ENCODE measurements at places on chromosomes 16 and 17.

- no peak for DNase-seq
These were observed 6.6 kb downstream of the KRABD2 start for GRCh38 chr17:8369944-8370343.

GRCh38 chr16:23464196-23464595 lies 11.2 kb upstream of the COG7 start:
- DNase-seq, result no peak

GRCh38 chr17:81163051-81163695 lies 2.1 kb upstream of the PVALEF start:
- no peak for DNase-seq

- DNase-seq, result no peak
These were observed 11.2 kb downstream of the FOXF1 start for GRCh38 chr16:86521236-86522197.

- DNase-seq, result no peak
These were observed 280.6 kb upstream of the SALL1 start for GRCh38 chr16:51431517-51432241.

DNA sequence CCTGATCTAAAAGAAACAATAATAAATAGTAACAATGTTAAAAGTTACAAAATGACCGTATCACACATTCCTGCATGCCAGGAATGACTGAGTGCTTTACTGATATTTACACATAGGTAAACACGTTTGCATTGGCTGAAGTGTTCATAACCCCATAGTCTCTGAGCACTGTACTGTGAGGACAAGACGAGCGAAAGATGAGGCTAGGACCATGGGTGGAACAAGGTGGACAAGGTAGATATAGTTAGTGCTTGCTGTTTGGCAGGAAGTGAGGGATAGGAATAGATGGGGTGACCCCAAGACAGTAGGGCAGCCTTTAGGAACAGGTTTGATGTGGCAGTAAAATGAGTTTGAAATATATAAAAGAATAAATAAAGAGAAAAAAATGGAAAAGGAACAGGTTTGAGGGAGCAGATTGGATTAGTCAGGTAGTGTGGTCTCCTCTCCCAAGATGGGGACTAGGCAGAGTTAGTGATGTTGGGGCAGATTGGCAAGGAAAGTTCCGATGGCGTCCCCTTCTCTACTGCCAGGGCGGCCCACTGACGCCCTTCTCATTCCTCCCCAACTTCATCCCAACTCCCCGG lies 452 bp upstream of the E2F4 start:
- DNase-seq, result no peak

- no peak for DNase-seq
These were observed 174.1 kb downstream of the WSCD1 start for GRCh38 chr17:6244253-6244652.

DNA sequence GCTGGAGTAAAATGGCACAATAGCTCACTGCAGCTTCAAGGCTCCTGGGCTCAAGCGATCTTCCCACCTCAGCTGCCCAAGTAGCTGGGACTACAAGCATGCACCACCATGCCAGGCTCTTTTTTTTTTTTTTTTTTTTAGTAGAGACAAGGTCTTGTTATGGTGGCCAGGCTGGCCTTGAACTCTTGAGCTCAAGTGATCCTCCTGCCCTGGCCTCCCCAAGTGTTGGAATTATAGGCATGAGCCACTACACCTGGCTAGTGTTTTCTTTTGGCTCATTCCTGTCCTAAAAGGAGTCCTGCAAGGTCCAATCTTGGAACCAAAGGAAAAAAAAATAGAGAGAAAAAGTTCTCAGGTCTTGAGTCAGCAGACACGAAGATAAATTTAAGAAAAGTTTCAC lies 30.8 kb downstream of the PKD1L3 start:
- DNase-seq, result no peak

DNA sequence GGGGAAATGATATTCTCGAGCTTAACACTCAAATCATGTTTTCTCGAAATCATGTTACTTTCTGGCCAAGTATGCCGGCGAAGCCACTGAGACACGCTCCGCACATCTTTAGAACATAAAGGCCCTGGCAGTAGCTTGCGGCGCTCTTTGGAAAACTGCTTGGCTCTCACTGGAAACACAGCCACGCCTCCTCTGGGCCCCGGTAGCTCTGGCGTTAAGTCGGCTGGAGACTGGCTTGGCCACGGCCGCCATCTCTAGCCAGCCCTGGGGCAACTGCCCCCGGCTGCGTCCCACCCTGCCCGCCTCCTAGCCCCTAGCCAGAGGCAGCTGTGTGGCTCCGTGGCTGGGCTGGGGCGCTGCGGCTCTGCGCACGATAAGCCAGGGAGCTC lies 9.2 kb upstream of the BAIAP2 start:
- DNase-seq, result no peak

DNA sequence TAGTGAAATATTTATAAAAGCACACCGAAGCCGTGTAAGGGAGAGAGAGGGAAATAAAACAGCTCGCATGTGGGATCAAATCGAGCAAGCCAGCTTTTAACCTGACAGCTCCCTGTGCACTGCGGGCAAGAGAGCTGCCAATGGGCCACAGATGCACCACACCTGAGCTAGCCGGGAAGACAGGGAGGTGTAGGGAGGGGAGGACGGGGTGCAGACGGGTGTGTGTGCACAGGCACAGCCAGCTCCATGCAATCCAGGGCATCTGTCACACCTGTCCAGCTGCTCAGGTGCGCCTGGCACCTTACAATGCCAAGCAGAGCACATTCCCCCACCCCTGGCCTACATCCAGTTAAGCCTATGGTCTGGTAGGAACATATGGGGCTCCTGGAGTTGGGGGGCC lies 70.0 kb downstream of the C16orf78 start:
- no peak for DNase-seq

DNA sequence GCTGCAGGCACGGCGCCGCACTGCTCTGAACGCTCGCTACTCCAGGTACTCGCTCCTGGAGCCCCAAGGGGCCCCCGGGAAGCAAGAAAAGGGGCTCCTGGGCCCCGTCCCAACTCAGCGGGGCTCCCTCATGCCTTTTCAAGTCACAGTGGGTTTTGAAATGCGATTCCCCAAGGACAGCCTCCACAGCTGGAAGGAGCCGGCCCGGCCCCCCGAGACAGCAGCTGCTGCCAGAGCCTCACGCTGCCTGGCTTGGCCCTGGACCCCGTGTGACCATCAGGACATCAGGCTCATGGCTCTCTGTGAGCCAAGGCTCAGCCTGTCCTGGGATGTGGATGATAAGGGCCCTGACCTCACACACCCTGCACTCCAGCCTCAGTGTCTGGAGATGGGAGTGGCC lies 80.6 kb downstream of the LMF1 start:
- no peak for DNase-seq

DNA sequence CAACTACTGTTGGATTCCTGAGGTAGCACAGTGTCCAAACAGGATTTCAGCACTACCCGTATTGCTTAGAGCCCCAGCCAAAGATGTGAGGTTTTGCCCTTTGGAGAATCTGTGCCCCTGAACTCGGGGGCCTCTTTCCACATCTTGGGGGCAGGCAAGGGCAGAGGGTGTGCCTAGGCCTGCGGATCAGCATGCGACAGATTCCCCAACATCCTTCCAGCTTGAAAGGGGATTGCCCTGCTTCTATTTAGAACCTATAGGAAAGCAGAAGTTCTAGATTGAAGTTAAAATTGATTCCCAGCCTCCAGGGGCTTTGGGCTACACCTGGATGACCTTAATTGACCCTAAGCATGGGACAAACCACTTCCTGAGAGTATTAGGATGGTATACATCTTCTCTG lies 19.6 kb downstream of the NOD2 start:
- no peak for DNase-seq

DNA sequence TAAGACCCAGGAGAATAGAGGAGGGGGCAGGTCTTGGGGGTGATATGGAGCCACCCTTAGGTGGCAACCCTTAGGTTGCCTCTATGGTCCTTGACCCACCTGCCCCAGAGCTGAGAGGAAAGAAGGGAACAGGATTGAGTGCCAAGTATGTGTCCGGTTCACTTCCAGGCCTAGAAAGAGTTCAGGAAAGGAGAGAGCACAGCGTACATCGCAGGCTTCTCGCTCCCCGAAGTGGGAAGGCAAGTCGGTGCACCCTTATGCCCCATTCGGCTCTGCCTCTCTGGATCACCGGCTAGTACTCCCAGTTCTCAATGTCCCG lies 631 bp downstream of the SP6 start:
- no peak for DNase-seq

- no peak for DNase-seq
These were observed 27.3 kb downstream of the NGFR start for GRCh38 chr17:49522357-49522890.

DNA sequence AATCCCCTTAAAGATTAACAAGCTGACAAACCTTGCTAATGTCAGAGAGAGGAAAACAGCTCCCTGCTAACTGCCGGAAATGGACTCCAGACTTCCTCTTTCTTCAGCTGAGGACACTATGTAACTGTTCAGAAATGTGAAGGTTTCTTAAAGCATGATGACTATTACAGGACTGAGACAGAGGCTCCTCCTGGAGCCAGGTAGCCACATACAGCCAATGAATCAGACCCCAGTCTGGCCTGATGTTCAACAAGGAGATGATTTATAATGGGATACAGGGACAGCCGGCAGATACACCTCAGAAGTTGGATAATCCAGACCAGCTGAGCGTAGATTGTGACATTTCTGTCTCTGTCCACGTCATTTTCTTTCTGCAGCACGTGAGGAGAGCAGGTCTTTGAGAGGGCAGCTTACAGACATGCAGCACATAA lies 216.2 kb downstream of the HS3ST3A1 start:
- no peak for DNase-seq

- no peak for DNase-seq
These were observed 38.5 kb downstream of the MPRIP start for GRCh38 chr17:17080781-17081180.

DNA sequence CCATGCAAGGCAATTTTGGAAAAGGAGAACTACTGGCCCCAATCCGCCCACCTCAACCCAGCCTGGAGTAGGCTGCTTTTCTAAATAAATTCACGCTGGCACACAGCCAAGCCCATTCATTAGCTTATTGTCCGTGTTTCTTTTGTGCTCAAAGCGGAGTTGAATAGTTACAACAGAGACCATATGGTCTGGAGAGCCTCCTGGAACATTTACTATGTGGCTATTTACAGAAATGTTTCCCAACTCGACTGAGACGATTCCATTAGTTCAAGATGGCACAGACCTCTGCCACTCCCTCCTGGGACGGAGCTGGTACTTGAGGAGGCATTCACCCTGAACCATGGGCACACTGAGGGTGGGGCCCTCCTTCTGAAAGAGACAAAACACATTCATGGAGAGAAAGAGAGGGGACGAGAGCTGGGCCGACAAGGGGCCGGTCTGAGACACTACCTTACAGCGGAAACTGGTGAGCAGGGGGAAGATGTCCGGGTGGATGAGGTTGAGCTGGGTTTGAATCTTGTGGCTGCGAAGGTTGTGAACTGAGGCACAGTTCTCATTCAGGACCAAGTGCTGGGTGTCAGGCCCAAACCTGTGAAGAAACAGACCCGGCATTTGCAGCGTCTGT lies 15.7 kb downstream of the ELAC2 start:
- no peak for DNase-seq

- DNase-seq, result no peak
These were observed 24.9 kb downstream of the USP22 start for GRCh38 chr17:21017861-21018260.

DNA sequence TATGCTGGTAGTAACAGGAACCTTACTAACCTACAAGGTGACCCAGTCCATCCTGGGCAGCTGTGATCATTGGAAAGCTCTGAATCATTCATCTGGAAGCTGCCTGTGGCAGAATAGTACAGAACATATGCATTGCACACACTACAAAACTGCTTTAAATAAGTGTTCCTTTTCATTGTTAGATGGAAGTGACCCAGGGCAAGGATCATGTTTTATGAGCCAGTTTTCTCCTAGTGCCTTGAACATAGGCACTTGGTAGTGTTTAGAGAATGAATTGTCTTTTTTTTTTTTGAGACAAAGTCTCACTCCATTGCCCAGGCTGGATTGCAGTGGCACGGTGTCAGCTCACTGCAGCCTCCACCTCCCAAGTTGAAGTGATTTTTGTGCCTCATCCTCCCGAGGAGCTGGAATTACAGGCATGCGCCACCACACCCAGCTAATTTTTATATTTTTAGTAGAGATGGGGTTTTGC lies 55.4 kb downstream of the TENT4B start:
- DNase-seq, result no peak

GRCh38 chr16:56647641-56648431 lies 3.9 kb upstream of the MT1B start:
- DNase-seq, result no peak

GRCh38 chr16:7372095-7372494 lies 39.5 kb downstream of the RBFOX1 start:
- no peak for DNase-seq

DNA sequence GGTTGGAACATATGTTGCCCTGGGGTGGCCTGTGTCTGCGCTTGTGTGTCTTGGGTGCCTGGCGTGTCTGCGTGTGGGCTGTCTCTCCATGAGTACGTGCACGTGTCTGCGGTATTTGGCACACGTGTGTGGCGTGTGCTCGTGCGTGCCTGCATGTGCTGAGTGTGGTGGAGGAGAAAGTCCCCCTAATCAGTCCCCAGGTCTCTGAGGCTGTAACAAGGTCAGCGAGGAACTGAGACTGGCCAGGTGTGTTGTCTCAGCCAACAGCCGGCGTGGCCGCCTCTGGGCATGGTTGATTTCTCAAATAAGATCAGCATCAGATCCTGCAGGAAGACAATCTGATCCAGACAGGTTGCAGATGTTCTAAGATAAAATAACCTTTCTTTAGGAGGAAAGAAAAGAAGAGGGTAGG lies 3.5 kb upstream of the CPNE7 start:
- no peak for DNase-seq

- DNase-seq, result no peak
These were observed 12.7 kb downstream of the BPTF start for GRCh38 chr17:67837965-67838364.

GRCh38 chr16:1334739-1335138 lies 1.3 kb downstream of the BAIAP3 start:
- DNase-seq, result no peak

- DNase-seq, result no peak
These were observed 37.6 kb downstream of the HASPIN start for GRCh38 chr17:3761036-3761917.

GRCh38 chr16:77579351-77579891 lies 142.9 kb upstream of the NUDT7 start:
- DNase-seq, result no peak

DNA sequence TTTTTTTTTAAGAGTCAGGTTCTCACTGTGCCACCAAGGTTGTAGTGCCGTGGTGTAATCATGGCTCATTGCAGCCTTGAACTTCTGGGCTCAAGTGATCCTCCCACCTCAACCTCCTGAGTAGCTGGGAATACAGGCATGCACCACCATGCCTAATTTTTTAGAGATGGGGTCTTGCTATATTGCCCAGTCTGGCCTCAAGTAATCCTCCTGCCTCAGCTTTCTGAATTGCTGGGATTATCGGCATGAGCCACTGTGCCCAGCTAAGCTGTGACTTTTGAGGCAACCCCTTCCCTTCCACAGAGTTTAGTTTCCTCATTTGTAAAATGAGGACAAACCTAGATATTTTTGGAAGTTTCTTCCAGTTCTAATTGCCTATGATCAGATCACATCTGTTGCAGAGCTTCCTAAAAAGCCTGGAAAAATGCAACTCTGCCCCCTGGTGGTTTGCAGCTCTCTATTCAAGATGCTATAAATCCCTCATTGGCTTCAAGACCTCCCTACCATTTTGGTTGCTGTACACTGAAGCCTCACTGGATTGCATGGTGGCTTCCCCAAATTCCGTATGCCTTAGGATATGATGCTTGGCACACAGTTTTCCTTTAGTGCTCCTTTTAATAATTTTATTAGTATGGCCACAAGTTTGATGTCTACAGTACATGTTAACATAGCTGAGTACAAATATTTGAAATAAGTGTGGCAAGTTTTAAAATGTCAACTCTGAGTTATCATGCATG lies 19.3 kb downstream of the GDE1 start:
- peak; percentile 42 for DNase-seq
